ENCODE measurements at places on chromosomes 1 and 21.
A peak's percentile ranks its signal among the peaks of the same experiment; 100 is the strongest.

- peak; percentile 8 for DNase-seq
These were observed 161.0 kb upstream of the CHRM3 start for GRCh38 chr1:239225396-239225795.

- no peak for DNase-seq
These were observed 21.8 kb downstream of the C1orf52 start for GRCh38 chr1:85237613-85238012.

GRCh38 chr21:43691086-43691795 is 27.7 kb upstream of the PDXK start:
- DNase-seq, result no peak

- DNase-seq, result no peak
These were observed 49.2 kb downstream of the RALGPS2 start for GRCh38 chr1:178774263-178774662.

Measured in Caki2 (cell line).